ENCODE measurements at places on chromosomes 16 and 17.

- no peak for DNase-seq
Measured at GRCh38 chr17:7403043-7403726, 712 bp downstream of the TMEM256 start.

DNA sequence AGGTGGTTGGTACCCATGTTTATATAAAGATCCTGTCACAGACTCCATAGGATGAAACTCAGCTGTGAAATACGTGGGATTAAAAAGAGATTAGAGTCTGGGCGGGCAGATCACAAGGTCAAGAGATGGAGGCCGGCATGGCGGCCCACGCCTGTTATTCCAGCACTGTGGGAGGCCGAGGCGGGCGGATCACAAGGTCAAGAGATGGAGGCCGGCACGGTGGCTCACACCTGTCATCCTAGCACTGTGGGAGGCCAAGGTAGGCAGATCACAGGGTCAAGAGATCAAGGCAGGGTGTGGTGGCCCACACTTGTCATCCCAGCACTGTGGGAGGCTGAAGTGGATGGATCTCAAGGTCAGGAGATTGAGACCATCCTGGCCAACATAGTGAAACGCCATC, 3.9 kb downstream of the ANAPC11 start:
- no peak for DNase-seq

DNA sequence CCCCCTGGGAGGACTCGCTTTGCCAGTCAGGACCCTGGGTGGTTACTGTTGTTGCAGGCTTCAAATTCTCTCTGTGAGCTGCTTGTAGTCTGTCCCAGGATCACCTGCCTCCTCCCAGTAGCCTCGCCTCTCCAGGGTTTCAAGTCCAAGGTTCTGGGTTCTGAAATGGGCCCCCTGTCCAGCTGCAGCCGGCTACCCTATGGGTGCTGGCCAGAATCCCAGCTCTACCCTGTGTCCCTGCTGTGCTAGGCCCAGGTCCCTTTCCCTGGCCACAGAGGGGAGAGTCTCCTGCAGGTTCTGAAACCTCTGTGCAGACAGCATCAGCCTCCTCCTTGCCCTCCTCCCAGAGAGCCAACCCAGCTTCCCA, 21.4 kb downstream of the UNC13D start:
- no peak for DNase-seq

DNA sequence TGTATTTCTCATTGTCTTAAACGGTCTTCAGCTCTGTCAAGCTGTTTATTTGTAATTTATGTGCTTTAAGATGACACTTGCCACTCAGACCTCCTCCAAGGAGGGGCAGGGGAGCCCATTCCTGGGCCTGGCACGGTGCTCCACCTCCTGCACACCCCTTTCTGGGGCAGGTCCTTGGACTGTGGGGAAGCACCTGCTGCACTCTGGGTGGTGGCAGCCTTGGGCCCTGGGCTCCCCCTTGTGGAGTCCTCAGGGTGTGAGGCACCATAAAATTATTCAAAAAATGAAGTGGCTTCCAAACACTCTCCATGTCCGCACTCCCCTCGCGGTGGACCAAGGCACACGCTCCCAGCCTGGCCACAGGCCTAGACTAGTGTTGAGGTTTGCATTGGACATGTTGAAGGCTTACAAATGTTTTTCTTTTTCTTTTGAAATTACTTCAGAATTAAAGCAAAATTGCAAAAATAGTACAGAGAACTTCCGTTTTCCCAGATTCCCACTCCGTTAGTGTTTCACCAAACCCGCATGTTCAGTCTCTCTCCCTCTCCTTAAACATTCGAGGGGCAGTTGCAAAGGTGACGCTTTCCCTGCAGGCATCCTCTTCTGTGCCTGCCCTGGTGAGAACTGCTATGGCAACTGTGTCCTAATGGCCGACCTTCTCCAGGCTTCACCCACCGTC, 32.4 kb downstream of the FOXK2 start:
- DNase-seq = peak; percentile 60

- no peak for DNase-seq
Measured at GRCh38 chr16:49128740-49129139, 152.9 kb downstream of the CBLN1 start.

- no peak for DNase-seq
Measured at GRCh38 chr17:51423421-51424160, 163.2 kb downstream of the UTP18 start.

DNA sequence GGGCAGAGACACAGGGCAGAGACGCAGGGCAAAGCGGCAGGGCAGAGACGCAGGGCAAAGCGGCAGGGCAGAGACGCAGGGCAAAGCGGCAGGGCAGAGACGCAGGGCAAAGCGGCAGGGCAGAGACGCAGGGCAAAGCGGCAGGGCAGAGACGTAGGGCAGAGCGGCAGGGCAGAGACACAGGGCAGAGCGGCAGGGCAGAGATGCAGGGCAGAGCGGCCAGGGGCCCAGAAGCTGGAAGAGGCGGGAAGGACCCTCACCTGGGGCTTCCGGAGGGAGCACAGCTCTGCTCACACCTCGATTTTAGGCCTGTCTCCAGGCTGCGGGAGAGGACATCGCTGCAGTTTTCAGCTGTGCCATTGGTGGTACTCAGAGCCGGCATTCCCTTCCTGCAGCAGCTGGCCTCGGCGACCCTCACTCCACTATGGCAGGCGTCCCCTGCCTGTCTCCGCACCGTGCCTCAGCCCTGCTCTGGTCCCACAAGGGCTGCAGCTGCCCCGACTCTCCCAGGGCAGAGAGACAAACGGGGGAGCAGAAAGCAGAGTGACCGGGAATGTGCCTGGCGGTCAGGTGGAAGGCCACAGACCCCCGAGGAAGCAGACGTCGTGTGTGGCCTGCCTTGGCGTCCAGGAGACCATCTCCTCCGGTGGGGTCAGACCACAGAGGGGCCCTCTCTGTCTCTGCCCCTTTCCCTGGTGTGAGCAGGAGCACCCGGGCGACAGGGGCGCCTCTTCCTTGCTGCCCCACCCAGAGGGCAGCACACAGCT, 29.9 kb downstream of the SOX8 start:
- no peak for DNase-seq

DNA sequence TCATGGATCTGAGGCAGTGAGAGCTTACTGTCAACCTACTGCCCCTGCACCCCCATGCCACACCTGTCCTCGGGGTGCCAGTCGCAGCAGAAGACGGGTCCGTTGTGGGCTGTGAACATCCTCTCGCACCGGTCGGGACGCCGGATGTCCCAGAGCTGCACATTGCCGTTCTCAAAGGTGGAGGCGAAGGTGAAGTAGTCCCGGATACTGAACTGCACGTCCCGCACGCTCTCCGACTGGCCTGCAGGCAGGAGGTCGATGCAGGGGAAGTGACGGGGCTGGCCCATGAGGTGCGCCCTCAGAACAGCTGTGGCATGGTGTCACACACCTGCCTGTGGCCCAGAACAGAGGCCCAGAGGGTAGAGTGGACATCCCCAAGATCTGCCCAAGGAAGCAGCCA, 2.7 kb downstream of the WDR24 start:
- DNase-seq = no peak

- DNase-seq = no peak
Measured at GRCh38 chr17:75614006-75614405, 19.2 kb upstream of the SMIM5 start.

DNA sequence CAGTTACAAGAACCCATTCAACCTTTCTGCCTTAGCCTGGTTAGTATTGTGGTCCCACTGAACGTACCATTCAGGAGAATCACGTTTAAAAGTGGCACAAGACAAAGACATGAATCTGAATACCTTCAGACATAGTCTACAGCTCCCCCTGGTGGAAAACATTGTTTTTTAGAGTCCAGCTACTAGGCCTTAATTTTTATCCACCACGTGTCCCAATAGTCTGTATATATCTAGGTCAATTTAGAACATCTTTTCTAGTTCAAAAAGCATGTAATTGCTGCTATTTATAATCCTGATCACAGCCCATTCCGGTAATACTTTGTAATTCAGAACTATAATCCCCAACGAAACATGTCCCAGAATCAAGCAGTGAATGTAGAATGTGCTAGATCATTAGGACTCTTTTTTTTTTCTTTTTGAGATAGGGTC, 13.7 kb upstream of the GUCY2D start:
- DNase-seq = peak; percentile 37

DNA sequence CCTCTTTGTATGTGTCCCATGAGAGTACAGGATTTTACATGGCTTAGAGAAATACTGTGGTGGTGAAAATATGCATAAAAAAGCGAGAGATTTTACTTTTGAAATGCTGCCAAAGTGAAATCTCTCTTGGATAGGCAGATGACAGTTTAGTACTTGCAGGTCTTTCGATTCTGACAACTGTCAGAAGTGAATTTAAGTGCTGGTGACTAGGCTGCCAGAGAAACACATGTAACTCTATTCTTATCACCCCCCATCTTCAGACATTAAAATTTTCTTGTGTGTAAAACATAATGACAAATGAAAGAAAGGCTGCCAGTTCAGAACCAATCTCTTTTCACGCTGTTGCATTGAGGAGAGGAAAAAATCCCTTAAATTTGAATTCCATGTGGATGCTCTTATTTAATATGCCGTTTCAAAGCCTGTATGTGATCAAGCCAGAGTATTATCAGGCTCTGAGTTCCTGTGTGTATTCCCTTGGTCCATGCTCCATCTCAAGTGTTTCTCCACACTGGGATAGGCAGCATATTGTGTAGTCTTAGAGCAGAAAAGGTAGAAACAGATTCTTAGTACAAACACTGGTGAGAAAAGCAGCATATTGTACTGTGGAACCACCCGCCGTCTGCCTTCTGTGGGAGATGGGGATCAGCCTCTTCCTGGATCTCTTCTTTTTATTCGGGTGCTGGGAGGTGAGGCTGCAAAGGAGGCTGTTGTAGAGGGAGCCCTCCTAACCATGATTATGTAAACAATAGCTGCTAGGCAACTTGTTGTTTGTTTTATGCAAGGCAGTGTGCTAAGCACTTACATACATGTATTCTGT, 291.3 kb downstream of the WWOX start:
- no peak for DNase-seq

- DNase-seq = no peak
Measured at GRCh38 chr17:80122026-80122575, 20.7 kb downstream of the GAA start.

GRCh38 chr17:69363488-69364210, 36.7 kb upstream of the ABCA5 start:
- DNase-seq = no peak

GRCh38 chr16:12197812-12198211, 221.3 kb downstream of the SNX29 start:
- no peak for DNase-seq

DNA sequence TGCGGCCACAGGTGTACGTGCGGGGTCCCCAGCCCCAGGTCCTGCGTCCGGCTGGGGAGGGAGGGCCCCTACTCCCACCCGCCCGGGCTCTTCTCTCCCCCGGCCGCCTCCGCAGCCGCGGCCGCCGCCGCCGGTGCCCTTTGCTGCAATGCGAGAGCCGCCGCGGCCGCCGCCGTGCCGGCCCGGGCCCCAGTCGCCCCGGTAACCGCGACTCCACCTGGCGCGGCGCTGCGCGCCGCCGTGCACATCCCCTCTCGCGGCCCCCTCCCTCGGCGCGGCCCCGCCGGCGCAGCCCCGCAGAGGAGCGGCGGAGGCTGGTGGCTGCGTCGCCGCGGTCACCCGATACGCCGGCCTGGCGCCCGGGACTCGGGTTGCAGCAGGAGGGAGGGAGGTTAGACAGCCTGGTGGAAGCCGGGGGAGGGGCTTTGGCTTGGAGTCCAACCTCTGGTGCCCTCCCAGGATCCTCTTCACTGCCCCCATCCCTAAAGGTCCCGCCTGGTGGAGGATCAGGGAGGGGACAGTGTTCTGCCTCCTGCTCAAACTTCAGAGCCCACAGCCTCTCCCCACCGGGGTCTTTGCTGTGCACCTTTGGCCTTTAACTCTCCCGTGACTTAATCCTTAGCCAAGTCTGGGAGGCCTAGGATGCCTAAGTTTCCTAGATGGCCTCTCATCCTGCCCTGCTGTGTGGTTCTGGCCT, 32.9 kb downstream of the SRCIN1 start:
- no peak for DNase-seq

DNA sequence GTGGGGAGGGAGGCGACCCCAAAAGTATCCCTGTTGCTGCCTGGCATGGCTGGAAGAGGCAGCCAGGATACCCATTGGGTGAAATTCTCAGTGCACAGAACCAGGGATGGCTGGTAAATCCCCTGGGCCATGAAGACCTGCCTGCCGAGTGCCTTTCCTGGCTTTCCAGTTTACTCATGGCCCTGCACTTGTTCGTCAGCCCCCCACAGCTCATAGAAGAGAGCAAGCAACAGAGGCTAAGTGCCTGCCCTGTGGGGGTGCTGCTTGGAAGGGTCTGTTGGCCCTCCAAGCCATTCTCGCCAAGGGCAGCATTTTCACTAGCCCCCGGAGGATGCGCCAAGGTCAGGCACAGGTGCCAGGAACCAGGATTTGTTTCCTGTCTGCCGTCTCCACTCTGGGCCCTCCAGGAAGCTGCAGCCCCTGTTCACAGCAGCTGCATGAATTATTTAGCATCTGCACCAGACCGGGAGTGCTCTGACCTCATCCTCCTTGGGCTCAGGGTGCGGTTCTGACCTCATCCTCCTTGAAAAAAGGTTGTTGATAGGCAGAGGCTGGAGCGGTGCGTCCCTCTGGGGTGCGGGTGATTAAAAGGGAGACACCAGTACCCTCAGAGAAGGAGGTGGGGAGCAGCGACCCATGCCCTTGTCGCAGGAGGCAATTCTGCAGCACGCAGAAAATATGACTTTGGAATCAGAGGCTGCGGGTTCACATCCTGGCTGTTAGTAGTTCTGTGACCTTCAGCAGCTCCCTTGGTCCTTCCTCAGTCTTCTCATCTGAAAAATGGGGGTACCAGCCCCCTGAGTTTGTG, 14.2 kb upstream of the CD300A start:
- no peak for DNase-seq

DNA sequence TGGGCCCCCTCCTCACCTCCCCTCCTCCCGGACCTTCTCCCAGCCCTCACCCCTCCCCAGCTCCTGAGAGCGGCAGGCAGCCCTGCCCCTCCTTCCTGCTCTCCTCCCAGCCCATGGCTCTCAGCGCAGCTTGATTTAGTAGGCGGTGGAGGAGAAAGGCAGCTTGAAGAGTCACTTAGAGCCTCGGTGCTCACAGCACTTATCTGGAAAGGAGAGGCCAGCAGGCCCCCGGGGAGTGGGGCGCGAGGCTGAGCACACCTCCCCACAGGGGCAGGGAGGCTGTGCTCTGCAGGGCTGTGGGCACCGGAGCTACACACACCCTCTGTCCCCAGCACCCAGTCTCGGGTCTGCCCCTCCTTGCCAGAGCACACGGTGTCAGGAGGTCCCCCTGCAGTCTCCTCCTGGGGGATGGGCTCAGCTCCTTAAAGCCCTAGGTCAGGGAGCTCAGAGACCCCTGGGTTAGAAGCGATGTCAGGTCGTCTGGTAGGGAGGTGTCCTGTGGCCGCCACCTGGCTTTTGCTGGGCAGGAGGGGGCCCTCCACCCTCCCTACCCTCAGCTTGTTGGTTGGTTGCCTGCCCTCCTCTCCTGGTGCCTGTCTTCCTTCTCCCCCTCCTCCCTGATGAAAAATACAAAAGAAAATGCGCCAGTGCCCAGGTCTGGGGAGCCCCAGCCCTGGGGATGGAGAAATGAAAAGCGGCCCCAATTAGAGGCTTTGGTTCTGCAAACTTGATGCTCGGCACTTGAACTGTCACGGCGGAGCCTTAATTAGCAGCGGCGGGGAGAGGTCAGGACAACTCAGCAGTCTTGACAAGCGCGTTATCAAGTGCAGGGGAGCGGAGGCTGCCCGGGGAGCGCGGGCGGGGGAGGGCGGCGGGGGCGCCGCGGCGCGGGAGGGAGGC, 151.1 kb upstream of the GSE1 start:
- peak; percentile 6 for DNase-seq
